ENCODE measurements at places on chromosomes 6 and 20.

DNA sequence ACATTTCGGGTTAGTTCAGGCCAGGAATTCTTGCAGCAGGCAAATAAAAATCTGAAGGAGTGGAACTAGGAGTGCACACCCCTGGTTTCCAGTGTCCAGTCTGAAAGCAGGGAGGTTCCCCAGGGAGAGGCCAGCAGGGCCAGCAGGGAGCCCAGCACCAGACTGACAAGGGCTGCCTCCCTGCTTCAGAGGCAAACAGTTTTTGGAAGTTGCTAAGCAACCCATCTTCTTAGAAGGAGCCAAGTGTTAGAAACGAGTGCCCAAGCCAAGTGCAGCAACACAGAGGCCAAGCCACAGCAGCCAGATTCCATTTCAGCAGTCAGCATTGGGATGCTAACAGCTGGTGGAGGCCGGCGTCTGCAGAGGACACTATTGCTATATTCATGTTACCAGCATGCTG lies 179.1 kb downstream of the SYNDIG1 start:
- no peak for DNase-seq

GRCh38 chr6:64998204-64998603 lies 708.8 kb downstream of the EYS start:
- DNase-seq = no peak

DNA sequence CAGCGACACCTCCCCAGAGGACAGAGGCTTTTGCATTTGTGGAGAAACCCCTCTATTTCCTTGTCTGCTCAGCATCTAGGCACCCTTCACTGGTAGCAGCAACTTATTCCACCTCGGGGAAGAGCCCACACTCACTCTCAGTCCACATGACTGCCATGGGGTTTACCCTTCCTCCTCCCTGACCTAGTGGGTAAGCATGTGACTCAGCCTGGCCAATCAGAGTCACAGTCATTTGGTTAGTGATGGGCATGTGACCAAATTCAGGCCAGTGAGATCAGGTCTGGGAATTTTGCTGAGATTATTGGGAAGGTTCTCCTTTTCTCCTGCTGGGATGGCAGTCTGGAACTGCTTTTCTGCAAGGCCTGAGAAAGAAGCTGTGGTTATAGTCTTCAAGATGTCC lies 145.7 kb upstream of the PHACTR3 start:
- no peak for DNase-seq

DNA sequence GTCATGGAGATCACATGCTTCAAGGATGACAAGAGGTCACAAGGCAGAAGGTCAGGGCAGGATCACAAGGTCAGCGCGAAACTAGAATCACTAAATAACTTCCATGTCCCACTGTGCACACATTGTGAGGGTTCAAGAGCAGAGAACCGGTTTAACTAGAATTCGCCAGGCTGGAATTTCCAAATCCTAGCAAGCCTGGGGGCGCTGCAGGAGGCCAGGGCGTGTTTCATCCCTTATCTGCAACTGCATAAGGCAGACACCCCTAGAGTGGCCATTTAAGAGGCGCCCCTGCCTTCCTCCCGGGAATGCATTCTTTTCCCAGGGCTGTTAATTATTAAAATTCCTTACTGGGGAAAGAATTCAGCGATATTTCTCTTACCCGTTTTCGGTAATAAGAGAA lies 40.2 kb upstream of the SLC22A1 start:
- no peak for DNase-seq

GRCh38 chr6:46490425-46491200 lies 636 bp downstream of the RCAN2 start:
- peak; percentile 53 for DNase-seq

DNA sequence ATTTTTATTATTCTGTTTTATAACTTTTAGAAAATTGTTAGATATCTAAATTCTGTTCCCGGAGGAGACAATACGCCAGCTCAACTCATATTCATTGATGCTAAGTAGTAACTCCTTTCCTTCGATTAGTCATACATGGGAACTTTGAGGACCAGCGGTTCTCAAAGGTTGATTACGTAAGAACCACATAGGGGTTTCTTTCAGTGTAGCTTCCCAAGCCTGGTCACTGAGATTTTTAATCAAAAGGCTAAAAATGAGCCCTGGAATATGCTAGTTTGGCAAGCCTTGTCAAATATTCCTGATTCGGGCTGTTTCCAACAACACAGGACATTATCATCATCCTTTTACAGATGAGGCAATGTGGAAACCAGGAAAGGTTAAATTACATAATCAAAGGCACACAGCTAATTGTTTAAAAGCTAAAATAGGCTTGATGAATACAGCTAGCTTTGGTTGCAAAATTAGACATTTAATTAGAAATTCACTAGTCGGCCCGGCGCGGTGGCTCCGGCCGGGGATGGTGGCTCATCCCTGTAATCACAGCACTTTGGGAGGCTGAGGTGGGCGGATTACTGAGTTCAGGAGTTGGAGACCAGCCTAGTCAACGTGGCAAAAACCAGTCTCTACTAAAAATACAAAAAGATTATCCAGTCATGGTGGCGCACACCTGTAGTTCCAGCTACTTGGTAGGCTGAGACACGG lies 14.6 kb upstream of the MEI4 start:
- no peak for DNase-seq

GRCh38 chr20:805713-806112 lies 27.8 kb upstream of the FAM110A start:
- no peak for DNase-seq

GRCh38 chr6:90186637-90187371 lies 109.8 kb downstream of the BACH2 start:
- no peak for DNase-seq

DNA sequence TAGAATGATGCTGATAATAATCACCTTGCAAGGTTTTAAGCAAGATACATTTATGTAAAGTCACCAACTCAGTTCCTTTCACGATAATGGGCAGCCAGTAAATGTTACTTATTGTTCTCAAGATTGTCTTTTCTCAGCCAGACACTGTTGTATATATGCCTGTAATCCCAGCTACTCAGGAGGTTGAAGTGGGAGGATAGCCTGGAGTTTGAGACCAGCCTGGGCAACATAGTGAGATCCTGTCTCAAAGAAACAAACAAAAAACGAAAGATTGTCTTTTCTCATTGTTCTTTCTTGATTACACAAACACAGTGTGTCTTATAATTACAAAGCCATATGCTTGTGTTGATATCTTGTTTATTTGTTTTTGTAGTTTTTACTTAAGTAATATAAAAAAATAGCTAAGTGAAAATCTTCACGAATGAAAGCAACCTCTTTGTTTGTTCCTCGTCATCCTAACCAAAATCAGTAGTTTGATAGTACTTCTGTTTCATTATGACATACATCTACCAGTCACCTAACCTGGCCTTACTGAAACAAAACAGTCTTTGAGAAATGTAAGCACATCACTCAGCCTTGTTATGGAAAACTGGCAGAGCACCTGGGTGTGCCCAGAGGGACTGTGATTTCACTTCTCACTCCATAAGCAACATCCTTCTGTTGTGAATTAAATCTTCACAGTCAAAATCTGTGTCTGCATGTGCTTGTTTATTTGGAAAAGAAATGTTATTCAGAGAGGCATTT lies 436.2 kb upstream of the SOX4 start:
- DNase-seq = peak; percentile 33

- DNase-seq = peak; percentile 37
Observed at GRCh38 chr6:47733879-47734558, 35.6 kb downstream of the ADGRF4 start.

GRCh38 chr20:1440024-1440423 lies 26.6 kb downstream of the NSFL1C start:
- DNase-seq = peak; percentile 30
